Tibial nerve (tissue), 4 donors: ENCODE measurements at places on chromosomes 16 and 17. TPM values are rescaled to one million over a fixed set of nuclear protein-coding genes. Genes with fewer than 3 reads are reported as not detected.

- H3K4me3 ChIP-seq: no peak overlapping the region
- no peaks in the 10 kb centered on the region for H3K36me3 ChIP-seq
- H3K27me3 ChIP-seq: no peaks in the 10 kb centered on the region
- peaks cover 3% of the 10 kb centered on the region for H3K4me1 ChIP-seq
- H3K27ac ChIP-seq: no peak overlapping the region
- DNase-seq: no peak
These were observed 124.8 kb downstream of the ABCC1 start for GRCh38 chr16:16073891-16074881.

DNA sequence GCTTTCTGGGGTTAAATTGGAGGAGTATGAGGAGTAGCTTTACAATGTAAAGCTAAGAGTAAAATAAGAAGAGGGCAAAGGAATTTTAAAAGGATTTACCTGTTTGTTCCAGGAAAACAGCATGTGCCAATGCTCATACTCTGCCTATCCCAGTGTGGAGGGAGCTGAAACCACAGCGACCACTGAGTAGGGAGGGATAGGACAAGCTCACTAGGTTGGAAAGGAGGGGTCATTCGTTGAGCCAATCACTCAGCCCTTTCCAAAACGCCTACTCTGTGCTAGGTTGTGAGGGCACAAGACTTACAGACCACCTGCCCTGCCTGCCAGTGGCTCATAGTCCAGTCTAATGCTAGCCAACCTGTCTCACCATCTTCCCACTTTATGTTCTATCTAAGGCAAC lies 1.1 kb upstream of the DNAJC7 start:
- H3K27ac ChIP-seq: peak overlapping the region; percentile 87
- H3K27me3 ChIP-seq: no peaks in the 10 kb centered on the region
- peak overlapping the region; percentile 75 for H3K4me3 ChIP-seq
- H3K4me1 ChIP-seq: peaks cover 4% of the 10 kb centered on the region
- H3K36me3 ChIP-seq: peaks cover 18% of the 10 kb centered on the region

DNA sequence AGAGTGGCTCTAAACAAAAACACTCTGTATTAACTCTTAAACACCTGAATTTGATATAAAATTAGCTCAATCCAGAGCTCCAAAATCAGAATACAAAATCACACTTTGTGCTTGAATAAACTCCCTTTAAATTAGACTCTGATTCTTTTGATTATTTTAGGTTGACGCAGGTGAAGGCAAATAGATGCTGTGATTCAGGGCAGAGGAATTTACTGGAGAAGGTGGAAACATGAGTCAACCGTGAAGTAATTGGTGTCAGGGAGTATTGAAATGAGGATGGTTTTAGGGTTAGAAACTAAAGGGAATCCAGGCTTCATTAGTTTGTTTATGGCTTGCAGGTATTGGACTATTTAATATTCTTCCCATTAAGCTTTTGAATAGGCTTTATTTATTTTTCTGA lies 37.1 kb upstream of the TEKT1 start:
- H3K27me3 ChIP-seq: peaks cover 11% of the 10 kb centered on the region
- no peaks in the 10 kb centered on the region for H3K4me1 ChIP-seq
- DNase-seq: no peak
- H3K27ac ChIP-seq: no peak overlapping the region
- H3K36me3 ChIP-seq: no peaks in the 10 kb centered on the region
- H3K4me3 ChIP-seq: no peak overlapping the region

DNA sequence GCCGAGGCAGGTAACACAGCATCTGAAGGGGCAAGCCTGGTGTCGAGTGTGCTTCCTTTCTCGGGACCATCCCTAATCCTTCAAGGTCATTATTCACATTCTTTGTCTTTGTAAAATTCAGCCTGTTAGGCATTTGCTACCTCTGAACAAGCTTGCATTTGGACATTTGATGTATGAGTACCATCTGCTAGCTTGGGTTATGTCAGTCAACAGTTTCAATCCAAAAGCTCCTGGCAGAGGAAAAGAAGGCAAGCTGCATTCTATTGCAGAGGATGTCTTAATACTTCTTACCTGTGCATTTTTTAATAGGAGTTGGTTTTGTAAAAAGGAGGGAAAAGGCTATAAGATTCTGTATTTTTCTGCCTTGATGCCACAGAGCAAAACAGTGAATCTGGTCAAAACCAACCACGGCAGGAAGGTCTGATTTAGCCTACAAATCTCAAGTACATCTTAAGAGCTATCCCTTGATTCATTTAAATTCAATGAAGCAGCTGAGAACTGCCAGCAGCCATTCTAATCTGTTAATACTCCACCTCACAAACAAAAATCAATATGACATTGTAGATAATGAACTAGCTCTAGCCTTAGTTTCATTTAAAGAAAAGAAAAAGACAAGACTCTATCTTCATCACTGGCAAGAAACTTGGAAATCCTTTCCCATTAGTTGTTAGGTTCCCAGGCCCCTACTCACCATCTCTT lies 39.0 kb downstream of the TEX2 start:
- H3K27ac ChIP-seq: no peak overlapping the region
- H3K4me1 ChIP-seq: no peaks in the 10 kb centered on the region
- no peak overlapping the region for H3K4me3 ChIP-seq
- no peaks in the 10 kb centered on the region for H3K36me3 ChIP-seq
- no peaks in the 10 kb centered on the region for H3K27me3 ChIP-seq

- peak overlapping the region; percentile 99 for H3K27ac ChIP-seq
- H3K4me1 ChIP-seq: peaks cover 29% of the 10 kb centered on the region
- H3K27me3 ChIP-seq: no peaks in the 10 kb centered on the region
- H3K36me3 ChIP-seq: peaks cover 7% of the 10 kb centered on the region
These were observed 2.2 kb downstream of the ZNF276 start for GRCh38 chr16:89723279-89724250.

DNA sequence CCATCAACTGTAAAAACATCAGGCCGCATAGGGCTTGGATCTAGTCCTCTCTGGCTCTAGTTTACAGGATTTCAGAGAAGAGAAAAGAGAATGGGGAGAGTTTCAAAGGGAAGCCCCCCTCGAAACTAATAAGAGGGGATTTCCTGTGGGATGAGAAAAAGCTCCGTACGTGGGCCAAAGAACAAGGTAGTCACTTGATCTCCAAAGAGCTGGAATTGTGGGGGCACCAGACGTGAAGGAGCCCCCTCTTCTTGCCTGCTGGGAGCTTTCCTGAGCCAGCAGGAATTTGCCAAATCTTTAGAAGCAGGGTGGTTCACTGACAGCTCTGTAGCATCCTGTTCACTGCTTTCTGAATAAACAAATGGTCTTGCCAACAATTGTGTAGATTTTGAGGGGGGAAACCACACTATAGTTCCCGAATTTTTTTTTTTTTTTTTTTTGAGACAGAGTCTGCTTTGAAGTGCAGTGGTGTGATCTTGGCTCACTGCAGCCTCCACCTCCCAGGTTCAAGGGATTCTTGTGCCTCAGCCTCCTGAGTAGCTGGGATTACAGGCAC lies 7.0 kb upstream of the TMIGD1 start:
- no peaks in the 10 kb centered on the region for H3K27me3 ChIP-seq

The LRRC46 gene
- total RNA-seq: not detected

GRCh38 chr16:73233846-73234424 lies 186.0 kb upstream of the ZFHX3 start:
- no peak overlapping the region for H3K27ac ChIP-seq
- no peaks in the 10 kb centered on the region for H3K36me3 ChIP-seq
- no peak overlapping the region for H3K4me3 ChIP-seq
- no peak for DNase-seq
- H3K4me1 ChIP-seq: no peaks in the 10 kb centered on the region
- H3K27me3 ChIP-seq: no peaks in the 10 kb centered on the region

DNA sequence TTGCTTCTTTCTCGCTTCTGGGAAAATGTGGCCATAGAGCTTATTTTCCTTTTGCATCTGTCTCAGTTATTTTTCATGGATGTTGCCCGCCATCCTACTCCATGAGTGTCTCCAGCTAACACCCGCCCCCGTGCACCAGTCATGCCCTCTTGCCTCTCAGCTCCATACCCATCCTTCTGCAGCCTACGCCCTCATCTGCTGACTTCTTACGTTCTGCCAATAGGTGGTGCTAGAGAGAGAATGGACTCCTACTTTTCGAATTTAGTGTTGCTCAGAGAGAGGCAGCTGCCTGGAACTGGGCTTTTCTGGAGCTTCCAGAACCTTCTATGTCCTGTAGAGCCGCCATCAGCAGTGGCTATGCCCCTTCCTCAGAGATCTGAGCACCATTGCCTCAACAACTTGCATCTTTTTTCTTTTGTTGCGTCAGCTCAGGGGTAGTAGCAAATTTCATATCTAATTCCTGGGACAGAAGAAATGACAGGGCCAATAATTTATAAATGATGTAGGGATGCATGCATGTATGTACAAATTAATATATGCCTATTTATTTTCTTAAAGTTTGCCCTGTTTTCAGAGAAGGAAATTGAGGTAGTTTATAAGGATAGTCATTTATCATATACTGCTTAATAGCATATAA lies 119.7 kb upstream of the MYOCD start:
- no peaks in the 10 kb centered on the region for H3K27me3 ChIP-seq
- DNase-seq: peak; percentile 44
- no peak overlapping the region for H3K27ac ChIP-seq
- no peaks in the 10 kb centered on the region for H3K36me3 ChIP-seq
- H3K4me1 ChIP-seq: no peaks in the 10 kb centered on the region
- H3K4me3 ChIP-seq: no peak overlapping the region

DNA sequence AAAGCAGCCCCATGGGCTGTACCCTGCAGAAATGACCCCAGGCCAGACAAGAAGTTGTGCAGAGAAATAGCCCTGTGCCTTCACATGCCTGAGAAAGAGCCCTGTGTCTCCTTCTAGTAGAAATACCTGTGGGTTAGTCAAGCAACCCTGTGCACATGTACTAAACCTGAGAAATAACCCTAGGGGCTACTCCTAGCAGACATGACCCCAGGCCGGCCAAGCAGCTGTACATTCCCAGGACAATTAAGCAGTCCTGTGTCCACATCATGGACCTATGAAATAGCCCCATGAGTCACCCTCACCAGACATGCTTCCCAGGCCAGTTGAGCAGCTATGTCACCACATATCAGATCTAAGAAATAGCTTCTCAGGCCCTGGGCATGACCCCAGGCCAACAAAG lies 519.7 kb upstream of the CA10 start:
- DNase-seq: no peak
- no peaks in the 10 kb centered on the region for H3K4me1 ChIP-seq
- no peaks in the 10 kb centered on the region for H3K27me3 ChIP-seq

DNA sequence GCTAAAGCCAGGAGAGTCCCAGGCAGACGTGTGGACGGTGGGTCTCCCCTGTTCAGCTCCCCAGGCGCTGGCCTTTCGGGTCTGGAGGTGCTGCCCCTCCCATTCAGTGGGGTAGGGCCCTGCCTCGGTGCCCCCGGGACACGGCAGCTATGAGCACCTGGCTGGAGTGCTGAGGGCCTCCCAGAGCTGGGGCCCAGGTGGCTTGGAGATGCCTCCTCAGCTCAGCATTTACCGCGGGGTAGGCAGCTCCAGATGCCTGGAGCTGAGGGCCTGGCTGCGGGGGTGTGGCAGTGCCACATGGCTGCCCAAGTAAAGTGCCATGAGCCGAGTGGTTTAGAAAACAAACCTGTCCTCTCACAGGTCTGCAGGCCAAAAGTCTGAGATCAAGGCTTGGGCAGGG lies 19.5 kb downstream of the SOX8 start:
- H3K27ac ChIP-seq: no peak overlapping the region
- H3K4me1 ChIP-seq: peaks cover 12% of the 10 kb centered on the region
- no peak overlapping the region for H3K4me3 ChIP-seq
- H3K36me3 ChIP-seq: peaks cover 4% of the 10 kb centered on the region
- H3K27me3 ChIP-seq: peaks cover 36% of the 10 kb centered on the region
- DNase-seq: no peak

The KRT15 gene
- total RNA-seq: 0.42 TPM

GRCh38 chr17:4899341-4900230 lies at the start of gene C17orf107:
C17orf107 (plus strand) TSS chr17:4899536; CDS start chr17:4899763, 227 bp downstream.
- H3K36me3 ChIP-seq: peaks cover 31% of the 10 kb centered on the region
- H3K27me3 ChIP-seq: peaks cover 17% of the 10 kb centered on the region
- H3K4me3 ChIP-seq: peak within 1 kb of the TSS; percentile 31
- peak; percentile 59 for DNase-seq

- H3K36me3 ChIP-seq: peaks cover 37% of the 10 kb centered on the region
- peak overlapping the region; percentile 91 for H3K27ac ChIP-seq
- peak; percentile 83 for DNase-seq
- H3K4me1 ChIP-seq: peaks cover 24% of the 10 kb centered on the region
These were observed 14.3 kb downstream of the SLC16A3 start for GRCh38 chr17:82242977-82243647.

The NPIPA8 gene
- 0.42 TPM for total RNA-seq

DNA sequence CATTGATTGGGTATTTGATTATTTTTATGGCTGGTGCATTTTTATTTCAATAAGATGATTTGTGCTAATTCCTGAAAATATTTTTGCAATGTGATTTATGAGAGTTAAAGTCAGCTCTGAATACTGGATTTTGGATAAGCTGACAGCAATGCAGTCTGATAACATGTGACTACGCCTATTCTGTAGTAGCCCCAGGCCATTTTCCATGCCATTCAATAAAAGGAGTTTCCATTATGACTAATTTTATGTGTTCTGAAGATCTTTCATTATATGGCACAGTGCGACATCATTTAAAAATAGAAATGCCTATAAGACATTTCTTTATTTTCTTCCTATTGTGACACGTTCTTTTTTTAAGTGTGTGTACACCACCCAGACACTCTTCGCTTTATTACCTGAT lies 46.3 kb downstream of the KCNJ2 start:
- no peaks in the 10 kb centered on the region for H3K36me3 ChIP-seq
- H3K4me3 ChIP-seq: no peak overlapping the region
- H3K27ac ChIP-seq: no peak overlapping the region
- no peaks in the 10 kb centered on the region for H3K4me1 ChIP-seq

The PAQR4 gene
- total RNA-seq: 6.7 TPM

The PEMT gene
- 80.8 TPM for total RNA-seq

The ASPHD1 gene
- 0.90 TPM for total RNA-seq

- DNase-seq: no peak
- H3K27ac ChIP-seq: peak overlapping the region; percentile 79
- no peaks in the 10 kb centered on the region for H3K27me3 ChIP-seq
- H3K4me3 ChIP-seq: no peak overlapping the region
- H3K36me3 ChIP-seq: peaks cover 20% of the 10 kb centered on the region
These were observed 8.9 kb upstream of the RAPGEFL1 start for GRCh38 chr17:40168262-40168832.

The KRTAP16-1 gene
- total RNA-seq: not detected

GRCh38 chr16:88530858-88531203 lies 39.4 kb upstream of the ZC3H18 start:
- peaks cover 58% of the 10 kb centered on the region for H3K4me1 ChIP-seq
- no peaks in the 10 kb centered on the region for H3K27me3 ChIP-seq
- H3K27ac ChIP-seq: no peak overlapping the region
- DNase-seq: no peak
- H3K4me3 ChIP-seq: no peak overlapping the region

DNA sequence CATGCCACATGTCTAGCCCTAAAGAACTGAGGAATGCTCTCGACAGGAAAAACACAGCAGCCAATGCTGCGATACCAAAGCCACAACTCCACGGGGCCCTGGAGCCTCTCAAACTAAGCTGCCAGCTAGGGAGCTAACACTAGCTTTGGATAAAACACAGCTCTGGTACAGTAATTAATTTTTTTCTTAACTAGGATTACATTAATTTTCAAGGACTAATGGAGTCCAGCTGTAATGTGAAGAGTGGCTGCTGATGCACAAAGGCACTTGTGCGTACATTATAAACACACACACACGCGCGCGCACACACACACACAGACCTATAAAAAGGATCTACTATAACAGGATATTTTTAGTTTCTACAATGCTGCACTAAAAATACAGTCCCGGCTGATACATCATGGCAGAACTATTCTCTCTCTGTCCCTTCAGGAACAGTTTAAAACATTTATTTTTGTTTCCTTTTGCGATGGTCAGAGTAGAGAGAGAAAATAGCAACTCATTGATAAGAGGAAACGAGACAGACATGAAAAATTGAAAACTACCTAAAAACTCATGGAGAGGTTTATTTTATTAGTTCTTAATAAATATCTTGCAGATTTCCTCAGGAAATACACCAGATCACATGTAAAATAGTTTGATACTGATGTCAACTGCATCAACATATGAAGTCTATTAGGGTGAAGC lies 88.5 kb downstream of the SMG6 start:
- H3K36me3 ChIP-seq: no peaks in the 10 kb centered on the region
- DNase-seq: no peak
- peak overlapping the region; percentile 2 for H3K4me3 ChIP-seq
- H3K27ac ChIP-seq: peak overlapping the region; percentile 56
- peaks cover 71% of the 10 kb centered on the region for H3K4me1 ChIP-seq
